ENCODE measurements at places on chromosomes 1 and 21.

- peak; percentile 50 for DNase-seq
These were observed 28.6 kb downstream of the LGR6 start for GRCh38 chr1:202221911-202222909.

- no peak for DNase-seq
These were observed 6.8 kb upstream of the PARK7 start for GRCh38 chr1:7954683-7955082.

GRCh38 chr1:97500760-97501159, 420.1 kb downstream of the DPYD start:
- DNase-seq = peak; percentile 80

- no peak for DNase-seq
These were observed 248.0 kb upstream of the RGS18 start for GRCh38 chr1:191910245-191910644.

- DNase-seq = no peak
These were observed 25.0 kb upstream of the UAP1 start for GRCh38 chr1:162536511-162536910.

- DNase-seq = no peak
These were observed 321.7 kb upstream of the PLXNA2 start for GRCh38 chr1:208565756-208566440.

- DNase-seq = no peak
These were observed 972 bp upstream of the ENTREP3 start for GRCh38 chr1:155256058-155256852.

GRCh38 chr1:114695430-114696058, at the start of gene AMPD1:
Gene AMPD1, minus strand, starts transcription at chr1:114695546. Its CDS starts 75 bp downstream, at chr1:114695471.
- no peak for DNase-seq

DNA sequence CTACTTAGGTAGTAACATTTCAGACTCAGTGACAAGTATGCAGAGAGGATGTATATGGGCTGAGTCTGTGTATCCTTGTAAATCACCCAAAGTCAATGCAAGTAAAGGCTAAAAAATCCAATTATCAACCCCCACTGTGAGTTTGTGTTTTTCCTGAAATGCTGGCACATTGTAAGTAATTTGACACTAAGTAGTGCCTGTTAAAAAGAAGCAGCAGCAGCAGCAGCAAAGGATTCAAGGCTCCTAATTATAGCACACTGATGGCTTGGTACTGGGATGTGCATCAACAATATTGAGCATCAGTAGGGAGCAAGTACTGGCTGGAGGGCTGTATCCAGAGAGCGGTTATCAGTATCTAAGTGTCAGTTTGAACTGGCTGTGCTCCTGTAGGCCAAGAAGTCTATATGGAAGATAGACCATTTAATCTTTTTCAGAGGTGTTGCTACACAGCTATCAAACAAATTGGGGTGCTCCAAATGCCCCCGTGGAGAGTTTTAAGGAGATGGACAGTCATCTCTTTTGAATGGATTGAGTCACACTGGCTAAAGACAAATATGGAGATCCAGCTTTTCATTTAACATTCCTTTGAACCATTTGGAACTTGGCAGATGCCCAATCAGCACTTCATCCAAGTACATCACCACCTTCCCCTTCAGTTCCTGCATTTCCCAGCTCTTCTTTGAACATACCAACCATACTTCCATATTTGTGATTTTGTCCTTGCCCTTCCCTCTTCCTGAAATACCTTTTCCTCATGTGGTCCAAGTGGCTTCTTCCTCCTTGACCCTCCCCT, 241.2 kb upstream of the ST6GALNAC5 start:
- no peak for DNase-seq

DNA sequence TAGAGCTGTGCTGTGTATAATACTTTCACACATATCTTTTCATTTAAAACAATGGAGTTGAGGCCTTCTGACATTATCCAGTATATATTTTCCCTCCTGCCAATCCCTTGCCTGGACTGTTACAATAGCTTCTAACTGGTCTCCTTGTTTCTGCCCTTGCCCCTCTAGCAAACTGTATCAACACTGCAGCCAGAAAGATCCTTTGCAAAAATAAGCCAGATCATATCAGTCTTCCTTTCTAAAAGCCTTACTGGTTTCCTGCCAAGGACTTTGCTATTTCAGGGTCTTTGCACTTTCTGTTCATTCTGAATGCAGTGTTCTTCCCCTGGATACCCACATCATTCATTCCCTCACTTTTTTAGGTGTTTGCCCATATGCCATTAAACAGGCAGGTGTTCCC, 370.1 kb downstream of the PTBP2 start:
- no peak for DNase-seq

GRCh38 chr1:82091265-82091664, 290.5 kb downstream of the ADGRL2 start:
- DNase-seq = no peak

- no peak for DNase-seq
These were observed 11.8 kb downstream of the UBE2T start for GRCh38 chr1:202329891-202330290.

- no peak for DNase-seq
These were observed 635.7 kb downstream of the KIF26B start for GRCh38 chr1:245790441-245790840.

GRCh38 chr1:174818014-174818616, 181.6 kb upstream of the CACYBP start:
- DNase-seq = no peak

GRCh38 chr1:154736841-154737240, 128.9 kb upstream of the ADAR start:
- DNase-seq = no peak

DNA sequence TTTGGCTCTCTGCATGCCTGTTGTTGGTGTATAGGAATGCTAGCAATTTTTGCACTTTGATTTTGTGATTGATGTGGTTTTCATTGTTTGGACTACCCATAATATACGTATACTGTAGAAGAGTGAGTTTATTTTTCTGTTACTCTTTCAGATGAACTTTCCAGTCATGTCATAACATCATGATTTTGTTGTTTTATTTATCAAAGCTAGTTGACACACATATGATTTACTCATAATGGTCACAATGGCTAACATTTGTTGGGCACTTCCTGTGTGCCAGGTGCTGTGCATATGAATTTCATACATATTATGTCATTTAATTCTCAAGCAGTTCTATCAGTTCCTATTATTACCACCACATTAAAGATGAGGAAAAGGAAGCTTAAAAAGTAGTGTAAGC, 98.1 kb upstream of the GUCA2B start:
- DNase-seq = no peak

- DNase-seq = no peak
These were observed 26.0 kb downstream of the CHML start for GRCh38 chr1:241614144-241614543.

GRCh38 chr1:58939666-58940370, 156.0 kb upstream of the JUN start:
- no peak for DNase-seq

GRCh38 chr1:13661539-13661938, 38.4 kb upstream of the PRDM2 start:
- no peak for DNase-seq

GRCh38 chr1:36665478-36666080, 182.9 kb upstream of the CSF3R start:
- DNase-seq = no peak

- peak; percentile 38 for DNase-seq
These were observed 41.4 kb downstream of the ZMYM1 start for GRCh38 chr1:35120458-35121133.

GRCh38 chr21:14754259-14754604, 208.1 kb upstream of the SAMSN1 start:
- no peak for DNase-seq

DNA sequence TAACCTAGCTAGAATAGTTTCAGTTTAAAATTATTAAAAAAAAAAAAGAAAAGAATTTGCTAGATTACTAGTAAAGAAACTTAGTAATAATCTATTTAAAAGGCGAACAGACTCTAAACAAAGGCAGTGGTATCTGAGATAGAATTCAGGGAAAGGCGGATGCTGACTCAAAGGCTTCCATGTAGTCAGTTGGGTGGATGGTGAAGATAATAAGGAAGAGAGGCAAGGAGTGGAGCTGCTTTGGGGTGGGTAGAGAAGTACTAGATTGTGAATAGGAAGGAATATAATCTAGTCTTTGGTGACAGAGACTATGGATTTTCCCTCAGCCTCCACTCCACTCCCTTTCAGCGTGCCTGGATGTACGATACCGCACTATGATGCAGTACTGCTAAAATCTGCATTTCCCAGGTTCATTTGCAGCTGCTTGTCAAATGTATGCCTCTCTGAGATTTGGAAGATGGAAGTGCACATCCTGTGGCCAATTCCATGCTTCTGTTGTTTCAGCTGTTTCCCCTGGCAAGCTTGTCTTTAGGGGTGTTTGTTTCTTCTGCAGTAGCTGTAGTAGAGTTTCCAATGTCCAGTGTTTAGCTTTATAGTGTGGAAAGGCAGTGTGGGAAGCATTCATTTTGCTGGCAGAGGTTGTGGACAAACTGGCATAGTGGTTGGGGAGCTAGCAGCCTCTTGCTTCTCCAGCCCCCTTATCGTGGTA, 184.6 kb upstream of the NRIP1 start:
- DNase-seq = no peak

DNA sequence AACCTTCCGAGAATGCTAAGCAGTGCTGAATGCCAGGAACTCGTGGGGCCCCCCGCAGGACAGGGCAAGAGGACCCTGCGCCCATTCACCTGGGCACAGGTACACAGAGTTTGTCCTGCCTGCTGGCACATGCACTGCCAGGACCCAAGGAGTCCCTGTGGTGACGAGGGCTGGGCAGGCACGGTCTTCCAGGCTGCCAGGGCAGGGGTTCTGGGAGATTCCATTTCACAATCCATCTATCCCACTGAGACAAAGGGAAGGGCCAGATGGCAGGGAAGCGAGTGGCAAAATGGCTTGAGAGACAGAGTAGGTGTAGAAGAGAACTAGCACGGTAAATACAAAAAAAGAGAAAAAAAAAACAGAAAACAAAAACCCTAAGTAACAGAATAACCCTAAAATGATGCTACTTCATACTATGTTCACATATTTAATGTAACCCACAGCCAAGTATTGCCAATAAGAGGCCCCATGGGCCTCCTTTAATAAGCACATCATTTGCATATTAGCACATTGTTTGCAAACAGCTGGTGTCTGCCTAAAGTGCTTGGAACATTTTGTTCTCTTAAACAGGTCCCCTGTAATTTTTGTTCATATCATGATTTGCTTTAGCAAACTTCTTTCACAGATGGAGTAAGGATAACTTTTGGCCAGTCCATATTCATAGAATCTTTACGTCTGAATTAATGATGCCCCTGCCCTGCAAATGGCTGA, 83.8 kb downstream of the STUM start:
- no peak for DNase-seq

- DNase-seq = no peak
These were observed 57.1 kb downstream of the ADCY10 start for GRCh38 chr1:167856711-167857418.

- DNase-seq = no peak
These were observed 4.5 kb upstream of the HES4 start for GRCh38 chr1:1004420-1004779.

- DNase-seq = no peak
These were observed 372.8 kb downstream of the PTBP2 start for GRCh38 chr1:97094247-97094972.

DNA sequence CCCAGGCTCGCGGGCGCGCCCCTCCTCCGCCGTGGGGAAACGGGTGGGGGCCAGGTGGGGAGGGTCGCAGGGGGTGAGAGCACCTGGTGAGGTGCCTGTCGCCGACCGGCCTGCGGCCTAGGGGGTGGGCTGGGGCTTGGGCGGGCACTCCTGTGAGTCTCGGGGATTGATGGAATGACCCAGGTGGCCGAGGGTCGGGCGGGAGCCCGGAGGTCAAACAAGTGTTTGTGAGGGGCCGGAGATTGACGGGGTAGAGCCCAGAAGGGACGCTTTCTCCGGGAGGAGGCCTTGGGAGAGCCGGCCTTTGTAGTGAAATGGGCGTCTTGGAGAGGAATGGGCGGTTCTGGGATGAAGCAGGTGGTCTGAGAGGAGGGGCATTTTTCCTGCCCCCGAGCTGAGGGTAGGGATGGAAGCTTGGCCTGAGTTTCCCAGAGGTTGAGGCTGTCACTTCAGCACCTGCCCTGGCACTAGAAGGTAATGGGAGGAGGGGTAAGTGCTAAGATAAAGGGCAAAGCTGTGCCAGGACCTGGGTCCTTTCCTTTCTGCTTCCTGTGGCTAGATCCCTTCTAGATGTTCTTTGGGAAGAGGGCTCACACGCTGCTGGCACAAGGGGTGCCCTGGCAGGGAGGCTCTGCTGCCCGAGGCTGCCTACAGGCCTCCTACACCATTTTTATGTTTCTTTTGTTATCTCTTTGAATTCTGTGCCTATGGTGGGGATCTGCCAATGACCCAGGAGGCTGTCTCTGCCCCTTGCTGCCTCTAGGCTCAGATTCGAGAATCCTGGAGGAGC, 56.1 kb downstream of the NDUFS5 start:
- DNase-seq = no peak

- DNase-seq = no peak
These were observed 43.5 kb upstream of the ZNF644 start for GRCh38 chr1:91065337-91065736.

DNA sequence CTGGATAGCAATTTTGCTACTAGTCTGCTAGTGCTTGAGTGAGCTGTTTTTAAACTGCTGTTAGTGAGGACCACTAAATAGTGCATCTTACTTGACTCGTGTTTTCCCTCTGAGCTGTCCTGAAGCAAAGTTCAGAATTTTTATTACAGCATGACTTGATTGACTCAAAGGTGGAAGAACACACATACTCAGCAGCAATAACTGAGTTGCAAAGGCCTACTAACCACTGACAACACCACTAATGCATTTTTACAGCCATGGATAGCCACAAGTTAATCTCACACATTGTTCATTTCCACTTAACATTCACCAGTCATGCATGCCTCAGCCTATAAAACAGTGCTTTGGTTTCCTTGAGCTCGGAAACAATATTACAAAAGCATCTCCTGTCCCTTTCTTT, 148.7 kb downstream of the RUNX1 start:
- DNase-seq = no peak

DNA sequence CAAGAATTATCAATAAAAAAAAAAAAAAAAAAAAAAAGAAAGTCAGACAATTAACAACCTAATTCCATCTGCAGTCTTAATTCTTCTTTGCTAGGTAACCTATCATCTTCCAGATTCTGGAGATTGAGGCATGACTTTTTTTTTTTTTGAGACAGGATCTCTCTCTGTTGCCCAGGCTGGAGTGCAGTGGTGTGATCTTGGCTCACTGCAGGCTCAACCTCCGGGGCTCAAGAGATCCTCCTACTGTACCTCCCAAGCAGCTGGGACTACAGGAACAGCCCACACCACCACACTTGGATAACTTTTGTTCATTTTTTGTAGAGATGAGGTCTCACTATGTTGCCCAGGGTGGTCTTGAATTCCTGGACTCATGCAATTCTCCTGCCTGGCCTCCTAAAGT, 4.6 kb upstream of the RAD54L start:
- DNase-seq = no peak

DNA sequence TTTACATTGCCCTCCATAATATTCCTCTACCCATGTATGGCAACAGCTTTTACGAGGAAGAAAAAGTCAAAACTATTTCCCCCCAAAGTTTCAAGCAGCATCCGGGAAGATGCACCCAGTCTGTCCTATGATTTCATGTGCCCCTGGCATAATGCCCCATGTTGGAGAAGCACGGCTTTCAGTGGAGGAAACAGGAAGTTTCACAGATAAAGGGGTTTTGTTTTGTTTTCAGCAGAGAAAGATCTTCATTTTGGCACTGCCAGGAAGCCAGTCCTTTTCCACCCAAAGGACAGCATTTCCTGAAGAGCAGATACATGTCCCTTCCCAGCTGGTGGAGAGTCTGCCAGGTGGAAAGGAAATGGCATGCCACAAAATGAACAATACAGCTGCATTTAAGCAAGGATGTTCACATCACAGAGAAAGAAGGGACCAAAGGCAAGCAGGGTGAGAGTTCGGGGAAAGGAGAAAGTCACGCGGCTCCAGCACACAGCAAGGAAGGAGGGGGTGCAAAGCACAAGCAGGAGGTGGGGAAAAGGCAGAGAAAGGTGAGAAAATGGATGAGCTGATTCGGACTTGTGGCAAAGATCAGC, 95.3 kb upstream of the HIVEP3 start:
- no peak for DNase-seq

All from eye (tissue), 1 donor.